NCI-H446 (cell line): ENCODE measurements at places on chromosomes 6 and 20.

DNA sequence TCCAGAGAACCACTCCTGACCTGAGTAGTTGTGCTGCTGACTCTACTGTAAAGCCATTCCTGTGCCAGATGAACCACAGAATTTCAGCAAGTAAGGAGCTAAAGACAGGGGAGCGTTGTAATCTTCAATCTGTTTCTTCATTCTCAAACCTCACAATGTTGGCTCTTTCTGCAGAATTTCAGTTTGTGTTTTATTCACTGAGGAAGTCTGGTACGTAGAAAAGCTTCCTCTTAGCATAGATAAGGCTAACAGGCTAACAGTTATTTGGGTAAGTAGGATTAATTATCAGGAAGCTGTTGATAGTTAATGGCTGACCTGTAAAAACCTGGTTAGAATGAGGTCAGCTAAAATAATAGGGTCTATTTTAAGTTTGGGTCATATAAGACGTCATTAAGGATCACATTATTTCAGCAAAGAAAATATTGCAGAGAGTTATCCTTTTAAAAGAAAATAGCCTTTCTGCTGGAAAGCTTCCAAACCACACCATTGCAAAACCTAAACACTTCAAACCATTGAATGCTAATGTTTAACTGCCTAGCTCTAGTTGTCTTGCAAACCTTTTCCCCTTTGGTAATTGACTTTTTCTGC is 14.1 kb upstream of the TENT5A start:
- no peak for DNase-seq

DNA sequence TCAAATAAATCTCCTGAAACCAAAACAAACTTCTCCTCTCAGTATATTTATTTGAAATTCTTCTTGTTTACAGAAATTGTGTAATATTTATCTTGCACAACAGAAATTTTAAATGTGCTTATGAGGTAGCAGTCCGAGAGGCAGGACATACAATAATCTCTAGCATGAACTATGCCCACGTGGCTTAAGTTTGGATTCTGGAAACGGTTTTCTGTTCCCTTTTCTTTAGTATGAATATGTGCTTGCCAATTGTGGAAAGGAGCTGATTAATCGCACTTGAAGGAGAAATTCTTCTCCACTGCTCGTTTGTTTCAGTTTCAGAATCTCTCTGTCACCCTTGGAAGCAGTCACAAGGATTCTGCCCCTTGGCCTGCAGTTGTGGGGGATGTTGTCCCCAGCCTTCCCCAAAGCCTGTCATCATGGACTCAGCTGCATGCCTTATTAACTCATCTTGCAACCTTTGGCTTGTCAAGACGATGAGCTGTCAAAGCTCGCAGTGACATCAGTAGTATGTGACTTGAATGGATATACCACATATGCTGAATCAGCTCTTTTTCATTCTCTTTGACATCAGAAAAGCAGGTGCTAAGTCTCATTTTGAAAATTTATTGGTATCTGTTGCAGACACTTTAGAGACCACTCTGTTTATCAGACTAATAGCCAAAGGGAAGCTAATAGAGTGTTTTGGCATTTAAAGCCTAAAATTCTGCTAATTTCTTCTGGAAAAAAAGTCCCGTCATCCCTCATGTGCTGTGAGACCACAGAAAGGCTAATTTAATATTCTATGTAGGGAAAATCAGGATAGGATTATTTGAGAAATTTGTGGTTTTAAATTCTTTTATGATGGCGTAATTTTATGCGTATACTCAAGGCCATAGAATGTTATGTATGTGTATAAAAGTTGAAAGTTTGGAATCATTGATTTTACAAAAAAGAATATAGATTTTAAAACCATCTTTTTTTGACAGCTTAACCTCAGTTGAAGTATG is 186.8 kb downstream of the ARID1B start:
- DNase-seq = no peak

GRCh38 chr20:63873477-63873971 is 8.5 kb downstream of the TPD52L2 start:
- DNase-seq = no peak

- no peak for DNase-seq
Measured at GRCh38 chr20:41697861-41698559, 79.8 kb upstream of the CHD6 start.

GRCh38 chr20:35305682-35306556 is 13.7 kb upstream of the FAM83C start:
- no peak for DNase-seq

DNA sequence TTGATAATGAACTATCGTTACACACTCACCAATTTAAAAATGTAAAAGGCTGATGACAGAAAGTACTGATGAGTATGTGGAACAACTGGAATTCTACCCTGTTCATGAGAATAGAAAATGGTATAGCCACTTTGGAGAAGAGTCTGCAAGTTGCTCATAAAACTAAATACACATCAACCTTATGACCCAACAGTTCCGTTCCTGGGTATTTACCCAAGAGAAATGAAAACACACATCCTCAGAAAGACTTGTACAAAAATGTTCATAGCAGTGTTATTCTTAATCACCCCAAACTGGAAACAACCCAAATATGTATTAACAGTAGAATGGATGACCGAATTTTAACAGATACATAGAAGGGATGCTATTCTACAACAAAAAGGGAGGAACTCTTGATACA is 145.7 kb upstream of the LRFN2 start:
- DNase-seq = no peak

DNA sequence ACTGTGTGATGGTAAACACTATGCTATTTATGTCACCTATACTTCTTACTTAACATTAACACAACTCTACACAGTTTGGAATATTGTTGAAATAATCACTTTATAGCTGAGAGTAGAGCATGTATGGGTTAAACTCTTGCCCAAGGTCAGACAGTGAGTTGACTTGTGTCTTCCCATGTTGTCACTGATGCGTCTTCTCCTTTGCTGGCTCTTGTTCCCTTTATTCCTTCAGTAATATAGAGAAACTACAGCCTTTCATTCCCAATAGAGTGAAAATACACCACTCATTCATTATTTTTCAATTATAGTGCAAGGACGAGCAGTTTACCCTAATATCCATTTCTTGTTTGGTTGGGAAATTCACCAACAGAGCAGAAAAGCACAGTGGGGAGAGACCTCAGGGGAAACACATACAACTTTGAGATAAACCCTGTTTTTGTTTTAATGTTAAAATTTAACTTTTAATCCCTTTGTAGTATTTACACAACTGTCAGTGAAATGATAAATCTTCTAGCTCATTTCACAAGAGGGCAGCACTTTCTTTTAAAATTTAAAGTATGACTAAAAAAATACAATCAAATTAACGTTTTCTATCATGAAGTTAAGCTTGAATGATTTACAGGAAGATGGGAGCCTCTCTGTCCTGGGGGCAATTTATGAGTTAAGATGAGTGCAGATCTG is 363.0 kb downstream of the UTRN start:
- no peak for DNase-seq

GRCh38 chr6:46917002-46917545 is 4.7 kb downstream of the ADGRF5 start:
- DNase-seq = no peak

DNA sequence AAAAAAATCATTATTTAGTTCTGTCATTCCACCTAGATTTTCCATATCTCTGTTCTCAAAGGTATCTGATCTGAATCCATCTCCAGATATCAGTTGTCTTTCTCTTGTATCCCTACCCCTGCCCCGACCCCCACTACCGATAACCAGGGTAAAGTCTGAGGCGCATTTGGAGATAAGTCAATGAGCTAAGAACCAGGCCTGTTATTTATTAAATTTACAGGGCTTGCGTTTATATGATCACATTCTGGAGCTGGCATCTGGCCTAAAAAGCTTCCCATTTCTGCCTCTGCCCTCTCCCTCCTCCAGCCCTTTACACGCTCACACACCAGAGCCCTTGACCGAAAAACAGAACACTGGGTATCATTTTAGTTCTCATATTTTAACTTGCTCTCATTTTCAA is 144.7 kb downstream of the ALDH8A1 start:
- DNase-seq = no peak

GRCh38 chr20:21702553-21703470 is 2.7 kb upstream of the PAX1 start:
- DNase-seq = peak; percentile 9

GRCh38 chr20:45853484-45853883 is 3.7 kb downstream of the ACOT8 start:
- no peak for DNase-seq

DNA sequence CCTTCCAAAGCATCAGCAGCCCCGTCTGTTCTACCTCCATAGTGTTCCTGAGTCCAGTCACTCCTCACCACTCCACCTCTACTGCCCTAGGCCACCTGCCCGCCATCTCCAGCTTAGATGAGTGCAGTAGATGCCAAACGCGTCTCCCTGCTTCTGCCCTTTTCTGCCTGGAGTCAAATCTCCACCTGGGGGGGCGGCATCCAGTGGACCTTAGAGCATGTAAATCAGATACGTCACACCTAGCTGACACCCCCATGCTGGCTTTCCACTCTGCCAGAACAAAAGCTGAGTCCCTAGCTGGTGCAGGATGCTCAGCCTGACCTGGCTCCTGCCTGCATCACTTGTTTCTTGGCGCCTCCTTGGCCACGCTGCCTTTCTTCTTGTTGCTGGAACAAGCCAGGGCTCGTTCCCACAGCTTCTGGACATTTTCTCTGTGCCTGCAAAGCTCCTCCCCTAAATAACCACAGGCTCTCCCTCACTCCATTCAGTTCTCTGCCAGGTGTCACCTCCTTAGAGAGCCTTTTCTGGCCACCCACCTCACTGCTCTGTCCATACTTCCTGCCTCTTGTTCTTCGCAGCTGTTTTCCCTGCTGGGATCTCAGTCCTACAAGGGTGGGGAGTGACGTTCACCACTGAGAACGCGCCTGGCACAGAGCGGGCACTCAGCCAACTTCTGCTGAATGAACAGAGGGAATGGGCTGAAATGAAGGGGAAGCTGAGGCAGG is 5.8 kb downstream of the DDR1 start:
- no peak for DNase-seq

DNA sequence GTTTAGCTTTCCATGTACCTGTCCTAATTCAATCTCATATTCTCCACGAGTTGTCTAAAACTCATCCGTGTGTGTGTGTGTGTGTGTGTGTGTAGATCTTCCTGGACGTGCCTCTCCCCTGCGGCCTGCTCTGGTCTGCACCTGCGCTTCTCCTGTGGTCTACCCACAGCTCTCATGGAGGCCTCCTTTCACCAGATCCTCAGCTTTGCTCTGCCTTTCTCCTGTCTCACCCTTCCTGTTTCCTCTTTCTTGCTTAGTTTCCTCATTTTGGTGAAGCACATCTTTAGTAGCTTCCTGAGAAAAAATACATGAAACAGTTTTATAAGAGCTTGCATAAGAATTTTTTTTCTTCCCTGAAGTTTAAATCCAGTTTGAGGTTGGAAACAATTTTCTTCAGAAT is 18.1 kb downstream of the SLX4IP start:
- DNase-seq = no peak

- no peak for DNase-seq
Measured at GRCh38 chr6:107547451-107547840, 57.5 kb downstream of the SOBP start.
